ENCODE measurements at places on chromosomes 3 and 15.

DNA sequence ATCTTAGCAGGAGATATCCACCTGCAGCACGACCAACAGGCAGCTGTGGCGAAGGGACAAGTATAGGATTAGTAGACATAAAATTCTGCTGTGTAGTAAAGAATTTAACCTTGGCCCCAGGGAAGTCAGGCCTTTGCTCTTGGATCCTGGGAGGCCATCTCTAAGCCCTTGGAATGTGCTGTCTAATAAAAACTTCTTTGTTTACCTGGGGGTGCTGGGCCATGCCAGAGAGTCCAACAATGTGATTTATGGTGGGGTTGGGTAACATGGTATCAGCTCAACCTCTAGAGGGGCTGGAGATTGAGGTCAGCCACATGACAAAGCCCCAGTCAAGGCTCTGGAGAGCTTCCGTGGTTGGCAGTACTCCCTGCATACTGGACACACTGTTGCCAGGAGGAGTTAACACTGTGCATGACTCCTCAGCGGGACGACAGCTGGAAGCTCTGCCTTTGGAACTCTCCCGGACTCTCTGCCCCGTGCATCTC is 52.4 kb downstream of the HEG1 start:
- DNase-seq: peak; percentile 92

- no peak for DNase-seq
Observed at GRCh38 chr15:73317651-73318462, 50.9 kb downstream of the HCN4 start.

- no peak for DNase-seq
Observed at GRCh38 chr3:135324301-135324700, 529.2 kb downstream of the EPHB1 start.

- DNase-seq: no peak
Observed at GRCh38 chr3:24943961-24944360, 449.3 kb upstream of the THRB start.

DNA sequence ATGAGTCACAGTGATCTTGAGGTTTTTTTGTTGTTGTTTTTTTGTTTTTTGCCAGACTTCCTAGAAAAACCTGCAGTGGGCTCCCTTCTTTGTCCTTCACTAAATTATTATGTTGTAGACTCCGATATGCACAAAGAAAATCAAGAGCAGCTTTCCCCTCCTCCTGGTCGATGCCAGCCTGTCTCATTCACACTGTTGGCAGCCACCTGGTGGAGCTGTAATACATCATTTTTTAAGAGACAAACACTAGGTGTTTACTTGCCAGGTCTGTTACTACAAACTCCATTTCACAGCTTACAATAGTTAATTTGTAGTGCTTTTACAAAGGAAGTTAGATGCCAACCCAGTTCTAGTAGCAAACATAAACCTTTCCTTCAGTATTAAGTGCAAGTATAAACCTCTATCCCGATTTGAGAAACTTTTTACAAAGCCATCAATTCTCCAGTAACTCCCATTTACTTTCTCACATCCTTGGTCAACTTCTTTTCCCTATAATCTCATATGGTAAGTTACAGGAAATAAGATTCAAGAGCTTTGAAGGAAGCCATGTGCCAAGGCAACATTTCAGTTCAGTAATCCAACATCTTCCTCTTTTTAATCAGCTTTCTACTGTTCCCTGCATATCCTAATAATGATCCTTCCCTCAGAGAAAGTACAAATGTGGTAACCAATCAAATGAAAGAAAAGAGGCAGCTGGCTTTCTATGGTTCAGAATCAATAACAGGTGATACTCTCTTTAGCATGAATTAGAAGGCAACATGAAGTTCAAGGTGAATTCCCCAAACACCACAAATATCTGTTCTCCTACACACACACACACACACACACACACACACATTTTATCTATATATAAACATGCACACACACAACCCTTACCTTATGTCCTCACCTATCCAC is 14.0 kb downstream of the AAGAB start:
- peak; percentile 9 for DNase-seq

DNA sequence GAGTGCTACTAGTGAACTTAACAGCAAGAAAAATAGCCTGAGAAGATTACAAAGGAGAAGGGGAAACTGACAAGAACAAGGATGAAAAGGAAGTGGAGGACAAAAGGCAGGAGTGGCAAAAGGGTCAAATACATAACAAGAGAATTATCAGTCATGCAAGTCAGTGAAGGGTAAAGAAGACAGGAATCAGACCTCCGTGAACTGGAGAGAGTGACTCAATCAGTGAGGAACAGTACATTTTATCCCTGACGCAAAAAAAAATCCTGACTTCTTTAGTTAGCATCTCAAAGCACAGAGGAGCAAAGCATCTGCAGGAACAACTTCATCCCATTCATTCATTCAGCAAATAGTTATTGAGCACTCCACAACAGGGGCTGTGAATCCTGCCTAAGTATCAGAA is 97.8 kb downstream of the SST start:
- DNase-seq: no peak

- DNase-seq: no peak
Observed at GRCh38 chr15:26081758-26082220, 218.7 kb upstream of the ATP10A start.

GRCh38 chr3:37243820-37244748 is 69.7 kb upstream of the LRRFIP2 start:
- DNase-seq: peak; percentile 94

GRCh38 chr3:41525303-41526064 is 326.2 kb downstream of the CTNNB1 start:
- DNase-seq: no peak

- DNase-seq: no peak
Observed at GRCh38 chr3:197504641-197505121, 51.1 kb downstream of the BDH1 start.

- peak; percentile 56 for DNase-seq
Observed at GRCh38 chr3:54954022-54954421, 26.2 kb upstream of the LRTM1 start.

GRCh38 chr3:157573780-157574378 is 70.7 kb upstream of the VEPH1 start:
- DNase-seq: no peak

- DNase-seq: no peak
Observed at GRCh38 chr15:47961401-47962090, 159.2 kb upstream of the SLC24A5 start.

GRCh38 chr15:28929200-28929599 is 43.4 kb downstream of the APBA2 start:
- no peak for DNase-seq

- DNase-seq: no peak
Observed at GRCh38 chr3:145190138-145190537, 970.8 kb downstream of the PLOD2 start.

DNA sequence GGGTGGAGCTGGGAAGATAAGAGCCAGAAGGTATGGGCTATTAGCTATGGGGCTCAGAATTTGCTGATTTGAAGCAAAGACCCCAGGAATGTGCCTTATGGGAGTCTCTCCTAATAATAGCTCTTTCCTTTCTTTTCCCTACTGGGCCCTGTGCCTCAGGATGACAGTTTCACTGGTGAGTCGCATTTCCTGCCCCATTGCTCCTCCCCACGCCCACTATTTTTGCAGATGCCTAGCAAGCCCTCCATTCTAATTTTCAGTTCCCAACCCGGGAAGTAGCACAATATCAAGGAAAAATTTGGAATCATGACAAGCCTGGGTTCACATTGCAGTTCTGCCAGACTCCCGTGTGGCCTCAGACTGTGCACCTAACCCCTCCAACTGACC is 583 bp downstream of the IL17RE start:
- DNase-seq: no peak

- no peak for DNase-seq
Observed at GRCh38 chr3:171790898-171791691, 19.2 kb downstream of the PLD1 start.

- no peak for DNase-seq
Observed at GRCh38 chr3:144109944-144110343, 138.3 kb downstream of the DIPK2A start.

DNA sequence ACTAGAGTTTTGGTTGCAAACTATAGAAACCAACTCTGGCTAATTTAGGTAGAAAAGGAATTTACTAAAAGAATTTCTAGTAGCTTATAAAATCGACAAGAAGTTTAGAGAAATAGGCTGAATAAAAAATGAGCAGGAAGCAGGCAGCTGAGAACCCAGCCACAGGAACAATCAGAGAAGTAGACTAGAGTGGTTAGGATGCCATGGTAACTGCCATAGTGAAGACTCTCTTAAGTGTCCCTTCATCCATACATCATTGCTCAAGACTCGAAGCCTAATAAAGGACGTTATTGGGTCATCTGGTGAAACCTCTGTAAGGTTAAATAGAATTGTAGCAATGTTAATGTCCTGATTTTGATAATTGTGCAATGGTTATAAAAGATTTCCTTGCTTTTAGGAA is 13.8 kb downstream of the AVEN start:
- no peak for DNase-seq

GRCh38 chr15:70236341-70237086 is 138.8 kb upstream of the TLE3 start:
- DNase-seq: no peak

GRCh38 chr3:10344147-10344943 is 23.4 kb upstream of the SEC13 start:
- no peak for DNase-seq
